IPS-NIHi11 (cell line): ENCODE measurements at places on chromosomes 11 and 22.

DNA sequence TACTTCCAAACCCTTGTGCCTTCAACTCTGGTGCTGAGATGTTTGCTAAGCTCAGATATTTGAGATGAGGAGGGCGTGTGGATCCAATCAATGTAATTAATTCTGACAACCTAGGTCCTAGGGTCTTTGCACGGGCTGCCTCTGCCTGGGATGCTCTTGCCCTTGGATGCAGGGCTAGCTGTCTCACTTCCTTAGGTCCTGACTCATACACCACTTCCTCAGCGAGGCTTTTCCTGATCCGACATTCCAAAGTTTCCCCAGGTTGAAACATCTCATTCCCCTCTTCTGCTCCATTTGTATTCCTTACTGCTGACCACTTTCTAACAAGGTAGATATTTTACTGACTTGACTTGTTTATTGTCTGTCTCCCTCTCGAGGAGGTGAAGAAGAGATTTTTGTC lies 43.0 kb upstream of the NTM start:
- no peak for DNase-seq

- DNase-seq, result no peak
Observed at GRCh38 chr11:32953700-32954099, 61.1 kb downstream of the QSER1 start.

GRCh38 chr11:85977751-85978160 lies 91.1 kb downstream of the PICALM start:
- no peak for DNase-seq

DNA sequence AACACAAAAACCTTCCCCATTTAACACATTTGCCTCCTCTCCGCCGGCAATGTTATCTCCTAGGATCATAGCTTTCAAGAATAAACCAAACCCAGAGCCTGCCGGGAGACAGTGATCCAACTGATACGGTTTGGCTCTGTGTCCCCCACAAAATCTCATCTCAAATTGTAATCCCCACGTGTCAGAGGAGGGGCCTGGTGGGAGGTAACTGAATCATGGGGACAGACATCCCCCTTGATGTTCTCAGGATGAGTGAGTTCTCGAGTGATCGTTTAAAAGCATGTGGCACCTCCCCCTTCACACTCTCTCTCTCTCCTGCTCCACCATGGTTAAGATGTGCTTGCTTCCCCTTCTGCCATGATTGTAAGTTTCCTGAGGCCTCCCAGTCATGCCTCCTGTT lies 33.3 kb downstream of the RBFOX2 start:
- DNase-seq, result no peak

GRCh38 chr11:61687420-61687819 lies 7.2 kb downstream of the DAGLA start:
- DNase-seq, result no peak
